ENCODE measurements at places on chromosomes 16 and 17. TPM values are rescaled to one million over a fixed set of nuclear protein-coding genes. Genes with fewer than 3 reads are reported as not detected.

The MARVELD3 gene
- total RNA-seq, result 58.7 TPM

The KRT13 gene
- not detected for total RNA-seq

The KIFC3 gene
- total RNA-seq, result 205 TPM

- no peaks in the 10 kb centered on the region for H3K4me1 ChIP-seq
- no peak for DNase-seq
- no peak overlapping the region for H3K4me3 ChIP-seq
- no peaks in the 10 kb centered on the region for H3K36me3 ChIP-seq
Observed at GRCh38 chr17:60311936-60312335, 80.0 kb downstream of the USP32 start.

DNA sequence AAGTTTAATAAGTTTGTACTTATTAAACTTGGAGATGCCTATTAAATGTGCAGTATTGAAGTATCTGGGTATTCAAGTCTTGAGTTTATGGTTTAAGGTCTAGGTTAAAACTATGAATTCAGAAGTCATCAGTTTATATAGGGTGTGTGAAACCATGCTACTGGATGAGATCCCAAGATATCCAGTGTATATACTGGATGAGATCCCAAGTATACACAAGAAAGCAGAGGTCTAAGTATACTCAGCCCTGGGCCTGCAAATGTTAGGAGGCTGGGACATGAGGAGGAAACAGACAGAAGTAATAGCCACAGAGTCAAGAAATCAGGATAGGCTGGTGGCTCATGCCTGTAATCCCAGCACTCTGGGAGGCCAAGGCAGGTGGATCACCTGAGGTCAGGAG lies 194.4 kb upstream of the AXIN2 start:
- H3K27me3 ChIP-seq, result no peaks in the 10 kb centered on the region
- peaks cover 5% of the 10 kb centered on the region for H3K4me1 ChIP-seq
- no peak overlapping the region for H3K27ac ChIP-seq
- DNase-seq, result no peak

DNA sequence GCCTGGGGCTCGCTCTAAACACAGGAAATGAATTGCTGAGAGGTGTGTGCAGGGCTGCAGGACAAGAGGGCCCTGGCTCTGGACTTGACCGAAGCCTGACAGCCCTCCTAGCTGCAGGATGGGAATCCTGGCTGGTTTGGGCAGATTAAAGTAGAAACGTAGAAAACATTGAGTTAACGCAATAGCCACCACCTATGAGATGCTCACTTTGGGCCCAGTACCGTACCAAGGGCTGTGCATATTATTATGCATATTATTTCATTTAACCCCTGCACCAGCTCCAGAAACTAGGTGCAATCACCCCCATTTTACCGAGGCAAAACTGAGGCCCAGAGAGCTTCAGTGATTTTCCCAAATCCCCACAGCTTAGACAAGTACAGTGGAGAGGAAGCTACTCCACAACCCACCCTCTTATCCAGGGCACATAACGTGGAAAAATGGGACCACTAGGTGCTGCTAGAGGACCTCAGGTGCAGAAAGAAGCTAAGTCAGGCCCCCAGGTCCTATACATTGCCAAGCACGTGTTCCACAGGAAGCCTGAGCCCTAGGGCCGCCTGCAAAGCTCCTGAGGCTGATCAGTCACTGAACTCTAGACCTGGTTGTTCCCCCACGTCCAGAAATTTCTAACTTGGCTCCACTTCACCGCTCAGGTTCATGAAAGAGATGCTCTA lies 79.2 kb downstream of the MYH11 start:
- no peaks in the 10 kb centered on the region for H3K36me3 ChIP-seq
- H3K27me3 ChIP-seq, result no peaks in the 10 kb centered on the region
- DNase-seq, result peak; percentile 28
- H3K4me3 ChIP-seq, result no peak overlapping the region

GRCh38 chr17:34220752-34221395 lies 34.2 kb upstream of the CCL2 start:
- no peaks in the 10 kb centered on the region for H3K36me3 ChIP-seq
- H3K27me3 ChIP-seq, result no peaks in the 10 kb centered on the region
- DNase-seq, result no peak
- no peak overlapping the region for H3K27ac ChIP-seq
- no peak overlapping the region for H3K4me3 ChIP-seq
- H3K4me1 ChIP-seq, result no peaks in the 10 kb centered on the region

DNA sequence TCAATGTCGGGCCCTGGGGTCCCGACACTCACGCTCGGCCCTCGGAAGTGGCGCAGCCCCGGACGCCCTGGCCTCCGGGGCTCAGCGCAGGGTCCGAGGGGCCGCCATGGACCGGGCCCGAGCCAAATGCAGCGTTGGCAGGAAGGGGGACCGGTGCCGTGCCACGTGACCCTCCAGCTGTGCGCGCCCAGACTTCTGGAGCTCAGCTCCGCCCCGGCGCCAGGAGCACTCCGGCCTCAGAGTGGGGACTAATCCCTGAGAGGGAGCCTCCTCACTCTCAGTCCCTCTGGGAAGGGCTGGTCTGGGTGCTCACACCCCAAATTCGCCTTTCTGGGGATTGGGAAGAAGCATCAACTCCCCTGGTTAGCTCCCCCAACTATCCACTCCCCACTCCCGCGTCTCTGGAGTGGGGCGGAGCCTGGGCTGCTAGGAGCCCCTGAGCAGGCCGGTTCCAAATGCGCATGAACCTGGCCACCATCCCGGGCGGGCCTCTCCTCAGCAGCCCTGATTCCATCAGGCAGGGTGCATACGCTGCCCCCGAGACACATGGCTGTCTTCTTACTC lies at the start of gene B3GNT9:
Gene B3GNT9 (minus strand): TSS at position 166 of the 564 bp plus-strand sequence. CDS start 513 bp downstream, outside the sequence.
- H3K4me1 ChIP-seq, result peaks cover 30% of the 10 kb centered on the region
- no peaks in the 10 kb centered on the region for H3K36me3 ChIP-seq
- H3K4me3 ChIP-seq, result peak within 1 kb of the TSS; percentile 14
- DNase-seq, result peak; percentile 70
- peak within 1 kb of the TSS; percentile 17 for H3K27ac ChIP-seq
